Fibroblast of the aortic adventitia (primary cell): ENCODE measurements at places on chromosomes 16 and 17.

DNA sequence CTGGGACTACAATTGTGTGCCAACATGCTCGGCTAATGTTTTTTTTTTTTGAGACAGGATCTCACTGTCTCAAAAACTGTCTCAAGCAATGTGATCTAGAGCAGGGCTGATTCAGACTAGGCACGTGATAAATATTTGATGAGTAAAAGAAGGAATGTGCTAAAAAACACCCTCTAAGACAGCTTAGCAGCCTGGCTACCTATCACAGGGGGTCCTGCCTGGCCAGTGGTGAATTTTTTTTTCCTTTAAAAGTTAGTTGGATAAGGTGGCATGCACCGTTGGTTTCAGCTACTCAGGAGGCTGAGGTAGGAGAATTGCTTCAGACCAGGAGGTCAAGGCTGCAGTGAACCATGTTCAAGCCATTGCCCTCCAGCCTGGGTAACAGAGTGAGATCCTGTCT, 14.8 kb upstream of the GPATCH8 start:
- peak; percentile 44 for DNase-seq

- DNase-seq: no peak
These were observed 6.4 kb downstream of the NGFR start for GRCh38 chr17:49501496-49501895.

GRCh38 chr16:69542974-69543373, 22.8 kb upstream of the NFAT5 start:
- DNase-seq: peak; percentile 51

DNA sequence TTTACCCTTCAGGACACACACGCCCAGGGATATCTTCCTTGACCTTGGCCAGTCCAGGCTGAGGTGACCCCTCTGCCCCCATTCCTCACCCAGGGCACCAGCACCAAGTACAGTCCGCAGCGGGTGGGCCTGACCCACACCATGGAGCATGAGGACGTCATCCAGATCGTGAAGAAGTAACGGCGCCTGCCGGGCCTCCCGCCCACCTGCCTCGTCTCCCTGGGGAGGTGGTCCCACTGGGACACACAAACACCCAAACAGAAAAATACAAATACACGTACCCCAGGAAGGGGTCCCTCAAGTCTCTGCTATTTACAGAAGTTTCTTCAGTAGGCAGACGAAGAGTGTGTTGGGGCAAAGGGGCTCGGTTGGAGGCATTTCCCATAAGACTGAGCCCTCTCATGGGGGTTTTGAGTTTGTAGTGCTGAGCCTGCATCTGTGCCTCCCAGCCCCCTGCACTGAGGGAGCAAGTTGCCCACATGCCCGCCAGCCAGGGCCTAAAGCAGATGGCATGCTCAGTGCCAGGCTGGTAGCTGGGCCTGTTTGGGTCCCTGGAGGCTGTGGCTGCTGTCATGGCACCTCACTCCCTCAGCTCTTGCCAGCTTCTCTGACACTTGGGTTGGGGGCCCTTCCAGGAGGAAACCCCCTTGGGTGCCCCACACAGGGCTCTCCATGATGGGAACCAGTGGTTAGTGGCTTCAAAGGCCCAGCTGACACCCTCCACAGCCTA, 1.3 kb upstream of the MYO15A start:
- DNase-seq: no peak

DNA sequence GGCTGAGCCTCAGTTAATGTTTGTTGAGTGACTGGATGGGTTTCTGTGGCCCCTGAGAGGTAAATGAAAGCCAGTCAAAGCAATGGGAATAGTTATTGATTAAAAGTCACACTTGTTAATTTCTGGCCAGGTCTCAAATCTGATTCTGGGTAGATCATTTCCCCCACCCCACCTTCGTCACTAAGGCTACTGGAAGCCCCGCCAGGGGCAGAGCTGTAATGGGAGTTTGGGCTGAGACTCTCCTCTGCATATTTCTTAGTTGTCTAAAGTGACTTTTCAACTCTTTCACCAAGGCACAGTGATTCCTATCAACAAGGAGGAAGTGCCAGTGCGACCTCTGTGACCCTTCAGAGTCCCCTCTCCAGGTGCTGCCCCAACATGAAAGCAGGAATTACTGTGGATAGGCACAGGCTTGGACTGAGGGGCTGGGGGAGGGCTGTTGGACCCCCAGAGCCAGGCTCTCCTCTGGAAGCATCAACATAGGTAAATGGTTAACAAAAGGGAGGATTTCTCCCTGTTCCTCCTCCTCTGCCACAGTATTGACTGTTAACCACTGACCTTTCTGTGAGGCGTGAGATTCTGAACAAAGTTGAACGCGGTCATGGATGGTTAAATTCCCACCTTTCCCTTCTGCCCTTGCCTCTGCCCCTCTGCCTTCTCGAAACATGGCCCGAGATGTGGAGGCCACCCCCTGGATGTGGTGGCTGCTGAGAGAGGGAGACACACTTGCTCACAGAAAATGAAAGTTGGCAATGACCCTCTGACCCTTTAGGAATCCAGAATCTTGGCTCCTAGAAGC, 20.8 kb upstream of the TBX2 start:
- no peak for DNase-seq

DNA sequence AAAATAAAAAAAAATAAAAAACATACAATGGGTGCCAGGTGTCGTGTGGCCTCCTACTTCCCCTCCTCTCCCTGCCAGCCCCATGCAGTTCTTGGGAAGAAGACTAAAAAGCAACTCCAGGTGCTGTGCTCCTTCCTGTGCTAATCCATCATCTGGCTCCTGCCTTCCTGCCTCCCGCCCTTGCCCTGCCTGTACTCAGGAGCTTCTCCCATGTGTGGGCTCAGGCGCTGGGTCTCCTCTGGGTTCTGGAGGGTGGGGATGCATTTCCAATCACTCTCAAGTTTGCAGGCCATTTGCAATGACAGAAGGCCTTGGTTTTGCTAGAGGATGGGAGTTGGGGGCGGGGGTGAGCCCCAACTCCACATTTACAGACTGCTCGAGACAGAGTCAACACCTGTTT, 122.9 kb downstream of the SDK2 start:
- DNase-seq: no peak

DNA sequence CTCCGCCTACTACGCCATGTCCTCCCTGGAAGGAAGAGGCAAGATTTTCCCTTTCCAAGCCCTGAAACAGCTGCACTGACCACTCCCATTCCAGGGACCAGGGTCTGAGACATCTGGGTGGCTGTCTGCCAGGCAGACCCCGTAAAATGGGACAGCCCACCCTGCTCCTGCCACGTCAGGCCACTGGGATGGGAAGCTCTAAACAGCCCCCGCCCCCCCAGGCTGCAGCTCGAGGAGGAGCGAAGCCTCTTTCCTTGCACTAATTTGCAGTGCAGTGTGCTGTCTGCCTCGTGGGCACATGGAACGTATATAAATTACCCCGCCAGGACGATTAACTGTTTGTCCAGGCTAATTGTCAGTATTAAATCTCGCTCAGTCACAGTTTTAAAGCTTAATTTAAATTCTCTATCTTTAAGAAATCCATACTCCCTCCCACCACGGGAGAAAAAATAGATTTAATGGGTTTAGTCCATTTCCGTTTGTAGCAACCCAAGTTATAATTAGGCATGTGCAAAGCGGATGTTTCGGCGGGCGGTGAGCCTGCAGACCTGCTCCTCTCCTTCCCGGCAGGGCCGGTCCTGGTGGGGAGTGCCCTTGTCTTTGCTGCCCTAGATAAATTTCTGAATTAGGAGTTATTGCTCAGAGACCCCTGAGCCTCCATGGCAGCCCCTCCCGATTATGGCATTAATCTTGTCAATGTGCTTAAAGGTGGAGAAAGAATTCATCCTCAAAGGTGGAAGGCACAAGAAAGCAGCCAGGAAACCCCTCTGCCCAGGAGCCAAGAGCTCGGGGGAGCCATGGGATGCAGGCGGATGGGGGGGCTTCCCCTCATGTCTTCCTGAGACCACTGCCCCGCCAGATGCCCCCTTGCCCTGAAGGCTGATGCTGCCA, 268.0 kb upstream of the TNRC6C start:
- no peak for DNase-seq

DNA sequence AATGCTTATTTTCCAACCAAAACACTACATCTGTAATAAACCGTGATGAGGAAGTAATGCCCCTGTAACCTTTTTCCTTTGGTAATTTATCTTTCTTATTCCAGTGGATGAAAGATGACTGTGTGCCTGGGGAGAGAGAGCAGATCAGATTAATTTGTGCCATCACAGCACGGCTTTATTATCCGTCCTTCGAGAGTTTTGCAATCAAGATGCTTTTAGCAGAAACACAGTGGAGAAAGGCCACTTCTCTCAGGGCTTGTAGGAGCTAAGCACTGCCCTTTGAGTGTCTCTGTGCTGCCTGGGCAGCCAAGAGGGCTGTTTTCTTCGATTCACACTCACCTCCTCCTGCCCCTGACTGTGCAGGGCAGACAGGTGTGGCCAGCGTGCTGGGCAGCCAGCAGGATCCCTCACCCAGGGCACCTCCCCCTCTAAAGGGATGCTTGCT, 190.2 kb downstream of the PRKCA start:
- peak; percentile 45 for DNase-seq

DNA sequence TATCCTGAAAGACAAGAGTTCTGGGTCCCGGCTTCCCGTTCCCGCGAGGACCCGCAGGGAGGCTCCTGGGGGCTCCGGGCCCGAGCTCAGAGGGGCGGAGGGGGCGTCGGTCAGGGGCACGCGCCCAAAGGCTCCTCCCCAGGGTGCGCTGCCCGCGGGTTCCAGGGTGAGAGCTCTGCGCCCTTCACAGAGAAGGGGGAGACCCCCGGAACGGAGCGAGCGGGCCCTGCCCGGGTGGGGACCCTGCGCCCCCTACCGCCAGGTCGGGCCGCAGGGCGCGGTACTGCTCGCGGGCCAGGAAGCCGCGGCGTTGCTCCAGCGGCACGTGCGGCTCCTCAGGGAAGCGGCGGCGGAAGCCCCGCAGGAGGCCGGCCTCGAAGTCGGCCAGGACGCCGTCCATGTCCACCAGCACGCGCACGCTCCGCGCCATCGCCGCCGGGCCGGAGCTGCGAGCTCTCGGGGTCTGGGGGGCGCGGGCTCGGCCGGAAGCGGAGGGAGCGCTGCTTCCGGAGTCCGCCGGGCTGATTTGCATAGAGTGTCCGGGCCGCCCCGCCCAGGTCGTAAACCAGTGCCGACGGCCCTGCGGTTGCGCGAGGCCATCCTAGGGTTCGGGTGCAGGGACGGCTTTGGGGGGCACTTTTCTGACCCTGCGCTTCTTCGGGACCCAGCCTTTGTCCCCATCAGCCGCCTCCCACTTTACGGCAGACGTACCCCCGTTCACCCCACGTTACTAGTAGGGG, at the start of gene NT5C:
Gene NT5C (minus strand): TSS at position 465 of the 740 bp plus-strand sequence. CDS start 35 bp downstream, at position 430.
- DNase-seq: peak; percentile 64

DNA sequence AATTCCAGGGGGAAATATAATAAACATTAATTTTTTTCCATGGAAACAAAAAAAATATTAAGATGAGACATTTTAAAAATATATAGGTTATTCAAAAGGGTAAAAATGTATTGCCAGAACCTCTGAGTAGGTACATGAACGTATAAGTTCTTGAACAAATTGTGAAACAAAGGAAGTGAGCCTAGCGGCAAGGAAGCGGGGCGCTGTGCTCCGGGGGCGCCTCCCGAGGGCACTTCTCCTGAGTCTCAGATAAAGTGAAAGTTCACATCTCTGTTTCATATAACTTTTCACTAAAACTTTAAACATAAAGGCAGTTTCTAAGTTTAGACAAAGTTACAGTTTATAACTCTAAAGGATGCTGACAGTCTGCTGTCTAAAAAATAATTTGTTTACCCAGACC, 52.3 kb downstream of the TNRC6C start:
- no peak for DNase-seq

DNA sequence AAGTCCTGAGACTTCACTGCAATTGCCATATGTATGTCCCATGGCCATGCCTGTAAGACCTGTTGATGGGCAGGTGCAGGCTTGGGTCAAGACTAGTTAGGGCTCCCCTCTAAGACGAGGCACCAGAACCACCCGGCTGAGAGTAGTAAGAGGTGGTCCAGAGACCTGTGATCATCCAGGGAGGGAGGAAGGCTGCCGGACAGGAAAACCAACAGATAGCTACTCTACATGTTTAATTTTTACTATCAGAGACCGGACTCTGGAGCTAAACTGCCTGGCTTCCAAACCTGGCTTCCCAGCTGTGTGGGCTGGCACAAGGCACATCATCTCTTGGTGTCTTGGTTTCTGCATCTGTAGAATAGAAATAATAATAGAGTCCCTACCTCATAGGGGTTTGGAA, 73.0 kb downstream of the ERCC4 start:
- DNase-seq: no peak

- no peak for DNase-seq
These were observed 548 bp upstream of the ADGRG5 start for GRCh38 chr16:57541754-57542435.

DNA sequence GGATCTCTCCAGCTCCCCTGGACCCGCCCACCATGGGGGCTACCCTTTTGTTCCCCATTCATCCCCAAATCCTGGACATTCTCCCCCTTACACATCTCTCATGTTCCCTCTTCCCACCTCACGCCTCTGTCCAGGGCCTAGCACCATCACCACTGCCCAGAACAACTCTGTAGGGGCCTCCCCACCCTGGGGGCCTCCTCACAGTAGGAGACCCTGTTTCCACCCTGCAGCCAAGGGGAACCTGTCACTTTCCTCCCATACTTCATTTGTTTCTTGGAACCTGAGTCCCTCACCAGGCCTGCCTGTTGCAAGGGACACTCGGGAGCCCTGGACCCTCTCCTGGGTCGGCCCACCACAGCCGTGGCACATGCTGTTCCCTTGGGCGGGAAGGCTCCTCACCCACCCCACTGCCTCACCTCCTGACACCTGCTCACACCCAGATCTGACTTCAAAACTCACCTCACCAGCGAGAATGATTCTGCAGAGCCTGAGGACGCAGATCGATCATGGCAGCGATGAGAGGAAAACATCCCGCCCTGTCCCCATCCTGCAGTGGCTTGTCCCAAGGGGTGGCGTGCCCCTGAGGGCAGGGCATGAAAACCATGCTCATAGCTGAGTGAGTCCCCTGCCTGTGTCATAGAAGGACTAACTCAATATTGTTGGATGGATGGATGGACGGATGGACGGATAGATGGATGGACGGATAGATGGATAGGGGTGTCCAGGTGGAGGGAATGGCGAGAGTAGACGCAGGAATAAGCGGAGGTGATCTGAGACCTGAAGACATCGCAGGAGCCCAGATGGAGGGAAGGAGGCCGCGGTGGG, 6.8 kb upstream of the RASD1 start:
- DNase-seq: no peak

- peak; percentile 45 for DNase-seq
These were observed 17.3 kb downstream of the CA5A start for GRCh38 chr16:87918866-87919680.

- DNase-seq: no peak
These were observed 33.3 kb downstream of the WFDC1 start for GRCh38 chr16:84327926-84328505.

GRCh38 chr17:81509207-81509971, 3.2 kb downstream of the ACTG1 start:
- DNase-seq: peak; percentile 48

DNA sequence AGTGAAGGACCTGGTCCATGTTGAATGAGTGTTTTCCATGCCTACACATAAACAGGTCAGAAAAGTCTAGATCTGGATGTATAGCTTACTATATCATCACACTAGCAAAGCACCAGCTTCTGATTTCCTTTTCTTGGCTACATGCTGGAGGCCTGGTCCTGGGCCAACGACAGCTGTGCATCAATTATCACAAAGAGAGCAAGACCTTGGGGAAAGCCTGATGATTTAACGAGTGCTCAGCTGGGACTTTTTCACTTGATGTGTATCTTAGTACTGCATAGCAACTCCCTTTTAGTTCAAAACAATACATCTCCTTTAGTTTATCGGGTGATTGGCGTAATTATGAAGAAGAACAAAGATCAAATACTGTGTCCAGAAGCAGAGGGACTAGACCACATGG, 358.2 kb downstream of the KIF2B start:
- no peak for DNase-seq
